Omental fat pad (tissue), 4 donors: ENCODE measurements at places on chromosomes 6 and 20. TPM values are rescaled to one million over a fixed set of nuclear protein-coding genes. Genes with fewer than 3 reads are reported as not detected.

SLC22A1 gene
- total RNA-seq, result 2.5 TPM

BEND6 gene
- total RNA-seq, result 1.0 TPM

CEP43 gene
- 13.7 TPM for total RNA-seq

SFT2D1 gene
- 50.9 TPM for total RNA-seq

ADTRP gene
- 0.31 TPM for total RNA-seq
